ENCODE measurements at places on chromosomes 1 and 21.
A peak's percentile ranks its signal among the peaks of the same experiment; 100 is the strongest.

DNA sequence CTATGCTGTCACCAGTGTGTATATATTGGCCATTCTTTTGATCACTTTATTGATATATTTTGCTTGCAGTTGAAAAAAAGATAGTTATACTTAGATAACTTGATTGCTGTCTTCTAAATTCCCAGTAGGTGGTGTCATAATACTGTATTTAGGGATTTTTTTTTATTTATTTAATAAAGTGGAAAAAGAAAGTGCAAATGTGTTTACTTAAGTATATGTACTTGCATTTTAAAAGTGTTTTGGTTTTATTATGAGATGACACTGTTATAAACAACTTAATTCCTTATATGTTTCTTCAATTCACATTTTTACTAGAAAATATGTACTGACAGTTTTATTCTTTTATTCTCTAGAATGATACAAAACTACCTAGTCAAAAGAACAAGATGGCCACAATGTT, 164.8 kb downstream of the USP25 start:
- DNase-seq, result no peak

DNA sequence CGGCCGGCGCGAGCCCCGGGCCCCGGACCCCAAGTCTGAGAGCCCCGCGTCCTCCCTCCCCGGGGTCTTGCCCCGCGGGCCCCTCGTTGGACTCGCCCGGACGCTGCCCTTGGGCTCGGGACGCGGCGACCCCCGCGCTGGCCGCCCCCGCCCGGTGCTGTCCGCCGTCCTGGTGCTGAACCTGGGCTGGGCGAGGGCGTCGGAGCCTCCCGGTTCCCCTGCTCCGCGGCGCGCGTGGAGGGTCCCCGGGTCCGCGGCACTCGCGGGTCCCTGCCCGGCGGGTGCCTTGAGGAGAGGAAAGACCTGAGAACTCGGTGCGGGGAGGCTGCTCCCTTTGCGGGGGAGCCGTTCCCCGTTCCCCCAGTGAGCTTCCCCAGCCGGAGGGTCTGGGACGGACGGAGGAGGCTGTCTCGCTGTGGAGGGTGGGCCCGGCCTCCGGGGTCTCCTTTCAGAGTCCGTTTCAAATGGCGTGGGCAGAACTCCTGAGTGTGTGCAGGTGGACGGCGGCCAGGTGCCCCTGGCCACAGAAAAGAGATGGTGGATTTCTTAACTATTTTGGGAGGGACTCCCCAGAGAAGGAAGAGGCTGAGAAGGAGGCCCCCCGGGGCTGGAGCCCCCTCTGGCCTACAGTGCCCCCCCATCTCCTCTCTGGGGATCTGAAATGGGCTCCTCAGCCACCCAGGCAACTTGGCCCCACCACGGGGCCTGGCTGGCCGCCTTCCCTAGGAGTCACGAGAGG, 595 bp downstream of the GABRD start:
- DNase-seq, result no peak

DNA sequence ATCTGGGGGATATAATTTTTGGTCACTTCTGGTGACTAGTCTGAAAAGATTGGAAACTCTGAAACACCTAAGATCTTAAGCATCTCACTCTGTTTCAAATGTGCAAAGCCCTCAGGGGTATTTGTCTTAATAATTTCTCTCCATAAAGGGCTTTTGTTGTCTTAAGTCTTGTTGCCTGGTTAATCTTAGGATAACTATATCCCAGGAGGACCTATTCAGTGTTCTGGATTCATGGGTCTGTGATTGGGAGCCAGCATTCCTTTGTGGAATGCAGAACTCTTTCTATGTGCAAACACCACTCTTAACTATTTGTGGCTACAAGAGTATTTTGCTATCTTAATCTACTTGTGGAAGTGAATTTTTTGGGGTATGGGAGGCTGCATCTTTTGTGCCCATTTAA, 1573.0 kb upstream of the PRMT6 start:
- DNase-seq, result no peak

DNA sequence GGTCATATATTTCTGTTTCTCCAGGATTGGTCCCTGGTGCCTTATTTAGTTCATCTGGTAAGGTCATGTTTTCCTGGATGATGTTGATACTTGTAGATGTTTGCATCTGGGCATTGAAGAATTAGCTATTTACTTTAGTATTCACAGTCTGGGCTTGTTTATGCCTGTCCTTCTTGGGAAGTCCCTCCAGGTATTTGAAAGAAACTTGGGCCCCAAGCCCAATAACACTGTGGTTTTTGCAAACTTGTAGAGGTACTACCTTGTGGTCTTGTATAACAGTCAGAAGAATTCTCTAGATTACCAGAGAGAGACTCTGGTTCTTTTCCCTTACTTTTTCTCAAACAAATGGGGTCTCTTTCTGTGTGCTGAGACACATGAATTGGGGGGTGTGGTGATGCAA, 251.4 kb upstream of the B3GALT2 start:
- DNase-seq, result peak; percentile 25

- no peak for DNase-seq
Measured at GRCh38 chr1:56833088-56833487, 13.9 kb upstream of the FYB2 start.

- DNase-seq, result no peak
Measured at GRCh38 chr1:225770561-225771248, 6.9 kb upstream of the SRP9 start.

DNA sequence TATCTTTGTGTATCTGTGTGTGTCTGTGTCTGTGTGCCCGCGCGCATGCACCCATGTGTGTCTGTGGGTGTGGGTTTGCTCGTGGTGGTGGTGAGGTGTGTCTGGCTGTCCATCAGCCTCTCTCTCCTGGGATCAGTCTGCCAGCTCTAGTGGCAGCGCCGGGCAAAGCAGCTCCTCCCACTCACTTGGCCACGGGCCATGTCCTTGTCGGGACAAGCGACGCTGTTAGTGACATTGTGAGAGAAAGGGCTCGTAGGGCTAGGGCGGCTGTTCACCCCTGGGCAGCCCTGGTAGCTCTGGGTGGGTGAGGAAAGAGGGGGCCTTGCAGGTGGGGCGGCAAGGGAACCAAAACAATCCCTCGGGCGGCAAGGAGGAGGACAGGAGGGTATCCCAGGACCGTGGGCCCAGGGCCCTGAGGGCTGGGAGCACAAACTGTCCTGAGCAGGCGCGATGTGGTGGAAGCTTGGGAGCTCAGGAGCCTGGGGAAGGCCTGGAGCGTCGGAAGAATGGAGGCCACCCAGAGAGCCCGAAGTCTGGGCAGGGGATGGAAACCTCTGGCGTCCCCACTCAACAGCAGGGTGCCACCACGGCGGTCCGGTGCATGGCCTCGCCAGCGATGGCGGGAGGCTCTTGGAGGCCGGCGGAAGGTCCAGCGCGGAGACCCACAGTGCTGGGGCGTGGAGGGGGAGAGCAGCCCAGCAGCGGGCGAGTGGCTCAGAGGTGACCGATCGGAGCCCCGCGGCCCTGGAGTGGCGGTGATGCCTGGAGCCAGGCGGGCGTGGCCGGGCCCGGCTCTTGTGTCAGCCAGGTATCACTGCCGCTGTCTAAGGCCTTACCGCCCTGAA, 140.5 kb downstream of the LIPI start:
- no peak for DNase-seq

DNA sequence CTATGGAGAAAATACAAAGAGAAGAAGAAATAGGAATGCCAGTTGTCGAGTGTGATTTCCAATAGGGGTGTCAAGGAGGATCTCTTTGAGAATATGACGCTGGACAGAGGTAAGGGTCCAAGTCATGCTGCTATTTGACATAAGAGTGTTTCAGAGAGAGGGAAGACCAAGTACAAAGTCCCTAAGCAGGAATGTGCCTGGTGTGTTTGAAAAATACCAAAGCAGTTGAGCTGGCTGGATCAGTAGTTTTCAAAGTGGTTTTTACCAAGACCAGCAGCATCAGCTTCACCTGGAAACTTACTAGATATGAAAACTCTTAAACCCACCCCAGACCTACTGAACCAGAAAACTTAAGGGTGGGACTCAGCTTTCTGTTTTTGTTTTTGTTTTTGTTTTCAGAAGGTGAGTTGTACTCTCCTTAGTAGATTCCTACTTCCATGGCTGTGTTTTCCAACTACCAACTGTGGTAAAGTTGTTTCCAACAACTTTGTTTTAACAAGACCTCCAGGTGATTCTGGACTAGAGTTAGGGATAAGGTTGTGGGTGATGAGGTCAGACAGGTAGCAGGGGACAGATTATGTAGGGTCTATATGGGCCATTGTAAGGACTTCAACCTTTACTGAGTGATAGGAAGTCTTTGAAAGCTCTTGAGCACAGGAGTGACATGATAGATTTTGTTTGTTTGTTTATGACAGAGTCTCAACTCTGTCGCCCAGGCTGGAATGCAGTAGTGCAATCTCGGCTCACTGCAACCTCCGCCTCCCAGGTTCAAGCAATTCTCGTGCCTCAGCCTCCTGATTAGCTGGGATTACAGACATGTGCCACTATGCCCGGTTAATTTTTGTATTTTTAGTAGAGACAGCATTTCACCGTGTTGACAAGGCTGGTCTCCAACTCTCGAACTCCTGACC, 7.3 kb upstream of the GJA9 start:
- no peak for DNase-seq

DNA sequence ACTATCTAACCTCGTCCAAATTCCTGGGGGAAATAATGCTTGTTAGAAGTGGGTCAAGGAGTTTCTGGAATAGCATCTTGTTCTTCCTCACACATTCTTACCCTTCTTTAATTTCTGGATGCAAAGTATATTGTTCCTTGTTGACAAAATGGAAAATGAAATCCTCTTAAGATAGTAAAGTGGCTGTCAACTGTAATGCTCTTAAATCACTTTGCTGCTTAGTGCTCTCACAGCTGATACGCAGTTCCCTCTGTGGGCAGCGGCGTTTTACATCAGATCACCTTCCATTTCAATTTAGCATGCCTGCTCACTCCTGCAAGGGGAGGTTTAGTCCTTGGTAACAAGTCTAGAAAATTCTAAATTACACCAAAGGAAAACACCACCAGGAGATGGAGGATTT, 113.1 kb downstream of the DNM3 start:
- DNase-seq, result no peak

- no peak for DNase-seq
Measured at GRCh38 chr1:99548943-99549605, 96.8 kb upstream of the PALMD start.

GRCh38 chr1:3540876-3541275, 70.4 kb downstream of the MEGF6 start:
- no peak for DNase-seq

GRCh38 chr1:25223471-25223870, 8.8 kb downstream of the SYF2 start:
- DNase-seq, result no peak

GRCh38 chr1:72670902-72671301, 388.6 kb upstream of the NEGR1 start:
- DNase-seq, result no peak

- DNase-seq, result no peak
Measured at GRCh38 chr1:92374223-92374622, 75.4 kb downstream of the RPAP2 start.

GRCh38 chr21:17925000-17925610, 105.9 kb upstream of the C21orf91 start:
- DNase-seq, result peak; percentile 70

GRCh38 chr1:3158347-3158746, 89.3 kb downstream of the PRDM16 start:
- no peak for DNase-seq

DNA sequence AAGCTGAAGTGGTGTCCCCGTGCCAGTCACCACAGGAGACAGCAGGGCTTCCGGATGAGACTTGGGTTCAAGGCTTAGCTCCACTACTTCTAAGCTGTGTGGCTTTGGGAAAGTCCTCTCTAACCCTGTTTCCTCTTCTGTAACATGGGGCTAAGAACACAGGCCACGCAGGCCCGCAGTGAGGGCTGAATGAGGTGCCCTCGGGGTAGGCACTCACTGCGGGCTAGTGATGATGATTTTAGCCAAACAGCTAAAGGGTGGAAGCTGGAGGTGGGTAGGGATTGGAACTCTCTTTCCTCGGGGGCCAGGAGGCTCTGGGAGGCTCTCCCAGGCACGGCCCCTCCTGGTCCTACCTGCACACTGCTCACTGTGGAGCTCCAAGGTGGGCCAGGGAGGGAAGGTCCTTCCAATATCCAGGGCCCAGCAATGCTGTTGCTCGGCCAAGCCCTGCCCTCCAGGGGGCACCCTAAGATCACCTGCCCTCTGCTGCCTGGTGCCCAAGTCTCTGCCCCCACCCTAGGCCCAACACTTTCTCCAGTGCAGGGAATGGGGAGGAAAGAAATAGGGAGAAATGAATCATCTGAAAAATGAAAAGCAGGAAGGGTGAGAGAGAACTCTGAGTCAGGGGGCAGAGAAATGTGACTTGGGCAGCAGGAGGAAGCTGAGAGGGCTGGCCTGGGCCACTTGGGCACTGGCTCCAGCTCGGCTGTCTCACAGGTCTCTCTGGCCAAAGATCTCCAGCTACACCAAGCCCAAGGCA, 19.2 kb upstream of the EVA1B start:
- peak; percentile 65 for DNase-seq

DNA sequence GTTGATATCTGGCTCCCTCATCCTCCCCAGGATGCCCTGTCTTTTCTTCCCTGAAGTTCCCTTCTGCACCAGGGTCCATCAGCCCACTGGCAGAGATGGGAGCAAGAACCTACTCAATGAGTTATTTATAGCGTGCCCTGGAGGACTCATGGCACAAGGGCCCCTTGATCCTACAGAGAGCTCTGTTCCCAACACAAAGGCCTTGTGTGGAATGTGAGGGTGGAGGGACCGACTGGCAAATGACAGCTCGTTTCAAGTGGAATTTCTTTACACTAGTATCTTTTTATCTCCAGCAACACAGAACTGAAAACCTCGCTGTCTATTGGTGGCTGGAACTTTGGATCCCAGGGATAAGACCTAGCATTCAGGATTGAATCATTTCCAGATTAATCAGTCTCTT, 22.4 kb downstream of the CHI3L2 start:
- no peak for DNase-seq

DNA sequence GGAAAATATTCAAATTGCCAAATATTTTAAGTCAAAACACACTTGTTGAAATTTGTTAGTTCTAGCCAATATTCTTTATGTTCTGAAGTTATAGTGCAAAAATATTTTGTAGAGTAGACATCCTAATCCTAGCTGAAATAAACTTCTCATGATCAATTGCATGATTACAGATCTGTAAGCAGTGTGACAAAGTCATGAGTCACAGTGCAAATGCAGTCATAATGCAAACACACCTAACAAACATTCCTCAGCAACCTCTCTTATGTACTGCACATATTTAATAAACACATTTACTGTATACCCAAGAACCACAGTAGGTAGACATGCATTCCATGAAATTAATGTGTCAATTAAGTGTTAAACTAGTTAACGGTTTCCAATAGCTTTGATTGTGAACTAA, 1857.4 kb downstream of the NCAM2 start:
- DNase-seq, result no peak

- no peak for DNase-seq
Measured at GRCh38 chr1:116382857-116383483, 9.9 kb downstream of the ATP1A1 start.

GRCh38 chr1:153384958-153385580, 5.8 kb downstream of the S100A8 start:
- DNase-seq, result no peak

DNA sequence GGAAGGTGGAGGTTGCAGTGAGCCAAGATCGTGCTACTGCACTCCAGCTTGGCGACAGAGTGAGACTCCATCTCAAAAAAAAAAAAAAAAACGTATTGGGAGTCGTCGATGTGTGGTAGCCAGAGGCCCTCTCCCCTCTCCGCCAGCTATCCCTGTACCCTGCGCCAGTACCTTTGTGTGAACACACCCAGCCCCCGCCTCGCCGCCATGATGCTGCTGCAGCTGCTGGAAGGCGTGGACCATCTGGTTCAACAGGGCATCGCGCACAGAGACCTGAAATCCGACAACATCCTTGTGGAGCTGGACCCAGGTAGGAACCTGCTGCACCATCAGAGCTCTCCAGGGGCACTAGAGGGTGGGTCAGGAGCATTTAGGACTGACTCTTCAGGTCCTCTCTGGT, 12.2 kb downstream of the PINK1 start:
- no peak for DNase-seq

- DNase-seq, result no peak
Measured at GRCh38 chr21:36034211-36034913, 26.0 kb downstream of the SETD4 start.
